ENCODE measurements at places on chromosomes 4 and X. TPM values are rescaled to one million over a fixed set of nuclear protein-coding genes. Genes with fewer than 3 reads are reported as not detected.

TLR3 gene
- polyA plus RNA-seq, result 2.9 TPM

DNA sequence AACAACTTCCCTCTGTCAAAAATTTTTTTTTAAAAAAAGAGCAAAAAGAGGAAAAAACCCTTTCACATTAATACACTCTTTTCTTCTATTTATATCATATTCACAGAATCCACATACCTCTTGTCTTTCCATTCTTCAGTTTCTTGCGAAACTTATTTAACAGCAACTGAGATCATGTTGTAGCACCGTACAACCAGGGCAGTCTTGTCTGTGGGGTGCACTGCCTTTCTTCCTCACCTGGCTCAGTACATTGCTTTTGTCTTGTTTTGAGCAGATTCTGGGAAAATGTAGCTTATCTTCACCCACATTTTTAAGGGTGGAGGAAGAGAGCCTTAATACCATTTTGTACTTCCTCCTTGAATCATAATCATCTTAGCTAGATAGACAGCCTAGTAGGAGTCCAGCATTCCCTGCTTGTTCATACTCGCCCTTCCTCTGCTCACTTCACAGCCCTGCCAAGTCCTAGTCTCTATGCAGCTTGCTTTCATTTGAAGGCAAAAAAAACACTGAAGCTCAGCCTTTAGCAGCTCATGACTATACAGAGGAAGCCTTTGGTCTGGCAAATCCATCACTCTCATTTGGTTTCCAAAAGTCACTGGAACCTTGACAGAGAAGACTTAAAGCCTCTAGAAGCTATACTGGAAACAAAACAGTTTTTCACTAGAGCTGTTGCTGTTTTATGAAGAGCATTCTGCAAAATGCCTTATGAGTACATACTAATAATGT, 140.6 kb upstream of the BANK1 start:
- no peaks in the 10 kb centered on the region for H3K27me3 ChIP-seq
- no peaks in the 10 kb centered on the region for H3K4me1 ChIP-seq
- no peak for DNase-seq
- H3K36me3 ChIP-seq, result no peaks in the 10 kb centered on the region
- no peak overlapping the region for H3K27ac ChIP-seq

COL25A1 gene
- polyA plus RNA-seq, result 2.5 TPM

DNA sequence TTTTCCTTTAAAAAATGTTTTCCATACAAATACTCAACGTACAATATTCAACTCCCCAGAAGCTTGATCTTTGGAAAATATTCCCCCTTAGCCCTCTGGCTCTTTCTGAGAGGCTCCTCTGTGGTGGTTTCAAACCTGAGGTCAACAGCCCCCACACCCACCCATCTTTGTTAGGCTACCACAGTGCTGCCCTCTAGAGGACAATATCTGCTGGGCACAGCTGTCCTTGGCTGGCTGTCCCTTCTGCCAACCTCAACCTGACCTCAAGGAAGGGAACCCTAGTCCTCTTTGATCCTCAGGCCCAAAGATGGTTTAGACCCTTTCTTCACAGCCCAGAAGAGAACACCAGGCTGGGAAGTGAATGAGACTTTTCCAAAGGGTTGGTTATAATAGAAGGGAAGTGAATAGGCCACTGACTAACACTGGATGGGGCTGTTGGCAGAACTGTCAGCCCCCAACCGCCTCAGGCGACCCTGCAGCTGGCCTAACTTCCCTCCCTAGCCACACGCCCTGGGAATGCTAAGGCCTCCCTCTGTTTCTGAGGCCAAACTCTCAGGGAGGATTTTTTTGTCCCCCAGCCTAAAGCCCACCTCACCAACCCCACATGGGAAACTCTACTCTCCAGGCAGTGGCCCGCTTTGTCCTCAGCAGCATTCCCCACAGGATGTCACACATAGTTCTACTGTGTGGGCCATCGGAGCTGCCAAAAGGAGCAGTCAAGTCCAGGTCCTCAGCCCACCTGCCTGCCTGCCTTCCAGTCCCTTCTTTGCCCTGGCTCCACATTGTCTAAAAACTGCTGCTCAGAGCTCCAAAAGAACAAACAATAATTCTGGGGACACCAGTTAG, 34.3 kb downstream of the NYX start:
- DNase-seq, result no peak
- H3K27ac ChIP-seq, result peak overlapping the region; percentile 97
- no peak overlapping the region for H3K4me3 ChIP-seq
- H3K4me1 ChIP-seq, result peaks cover 21% of the 10 kb centered on the region
- no peaks in the 10 kb centered on the region for H3K36me3 ChIP-seq
- no peaks in the 10 kb centered on the region for H3K27me3 ChIP-seq

DNA sequence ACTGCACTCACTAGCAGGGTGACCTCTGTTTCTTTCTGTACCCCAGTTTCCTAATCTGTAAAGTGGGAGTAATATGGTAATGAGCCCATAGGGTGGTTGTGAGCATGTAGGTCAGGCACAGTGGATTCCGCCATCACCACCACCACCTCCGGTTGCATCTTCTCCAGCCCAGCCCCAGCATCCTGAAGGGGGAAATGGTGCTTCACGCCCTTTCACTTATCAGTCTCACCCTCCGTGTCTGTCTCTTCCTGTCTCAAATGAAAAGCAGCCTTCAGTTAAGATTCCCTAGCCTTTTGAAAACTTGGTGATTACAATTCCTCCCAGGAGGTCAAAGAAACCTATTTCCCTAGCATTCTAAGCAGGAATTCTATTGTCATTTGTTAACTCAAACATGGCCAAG, 16.9 kb upstream of the XPNPEP2 start:
- H3K4me1 ChIP-seq, result no peaks in the 10 kb centered on the region
- H3K4me3 ChIP-seq, result no peak overlapping the region
- no peak for DNase-seq
- H3K36me3 ChIP-seq, result no peaks in the 10 kb centered on the region

DNA sequence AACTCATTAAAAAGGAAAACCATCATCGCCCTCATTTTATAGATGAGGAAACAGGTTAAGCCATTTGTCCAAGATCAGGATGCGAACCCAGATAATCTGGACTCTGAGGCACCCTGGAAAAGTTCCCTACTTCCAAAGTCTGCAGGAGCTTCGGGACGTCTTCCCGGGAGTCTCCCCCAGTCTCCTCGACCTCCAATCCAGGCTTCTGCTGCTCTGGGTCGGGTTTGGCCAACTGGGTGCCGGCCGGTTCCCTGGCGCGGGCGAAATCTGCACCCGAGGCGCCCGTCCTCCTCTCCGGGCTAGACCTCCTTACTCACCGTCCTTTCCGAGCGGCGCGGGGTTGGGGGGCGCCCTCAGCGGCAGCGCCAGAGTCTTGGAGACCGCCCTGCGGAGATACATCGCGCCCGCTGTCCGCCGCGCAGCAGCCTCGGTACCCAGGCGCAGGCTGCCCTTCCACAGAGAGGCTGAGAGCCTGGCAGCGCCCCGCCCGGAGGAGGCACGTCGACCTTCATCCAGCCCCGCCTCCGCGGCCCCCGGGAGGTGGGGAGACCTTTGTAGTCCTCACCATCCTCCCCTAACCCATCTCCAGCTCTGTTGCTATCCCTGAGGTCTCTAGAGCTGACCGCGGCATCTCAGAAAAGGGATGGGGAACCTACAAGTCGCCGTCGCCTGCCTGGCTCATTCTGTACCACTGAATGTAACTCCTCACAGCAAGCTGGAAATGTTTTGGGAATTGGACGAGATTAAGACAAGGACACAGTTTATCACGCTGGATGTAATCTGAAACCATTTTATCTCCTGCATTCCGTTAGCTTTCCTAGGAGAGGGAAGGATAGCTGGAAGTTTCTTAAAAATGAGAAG, at the start of gene MGARP:
Gene MGARP, minus strand, starts transcription at position 466 of the 861 bp plus-strand sequence. Its CDS starts 67 bp downstream, at position 399.
- H3K27me3 ChIP-seq, result peaks cover 56% of the 10 kb centered on the region
- no peak within 1 kb of the TSS for H3K27ac ChIP-seq
- H3K36me3 ChIP-seq, result no peaks in the 10 kb centered on the region
- DNase-seq, result no peak
- peak within 1 kb of the TSS; percentile 18 for H3K4me3 ChIP-seq

S100G gene
- 18.2 TPM for polyA plus RNA-seq

DNA sequence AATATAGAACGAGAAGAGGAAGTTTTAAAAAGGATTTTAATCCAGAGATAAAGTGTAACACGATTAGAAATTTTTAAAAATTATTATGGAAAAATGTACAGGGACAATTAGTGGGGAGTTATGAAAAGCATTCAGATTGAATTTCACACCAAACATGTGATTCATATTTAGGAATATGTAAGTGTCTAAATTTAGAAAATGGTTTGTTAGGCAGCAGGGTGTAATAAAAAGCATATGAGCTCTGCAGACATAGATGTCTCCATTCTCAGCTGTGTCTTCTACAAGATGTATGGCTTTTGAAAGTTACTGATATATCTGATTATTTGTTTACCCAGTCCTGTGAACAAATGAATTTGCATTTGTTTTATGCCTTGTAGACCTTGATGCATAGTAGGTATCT, 638.9 kb upstream of the AGA start:
- no peak overlapping the region for H3K27ac ChIP-seq
- no peak overlapping the region for H3K4me3 ChIP-seq
- no peaks in the 10 kb centered on the region for H3K36me3 ChIP-seq
- DNase-seq, result no peak
- no peaks in the 10 kb centered on the region for H3K27me3 ChIP-seq
- H3K4me1 ChIP-seq, result no peaks in the 10 kb centered on the region

- DNase-seq, result no peak
- H3K27me3 ChIP-seq, result no peaks in the 10 kb centered on the region
- no peaks in the 10 kb centered on the region for H3K36me3 ChIP-seq
- H3K27ac ChIP-seq, result no peak overlapping the region
Measured at GRCh38 chr4:3369781-3370674, 71.7 kb upstream of the HGFAC start.

AKAP4 gene
- polyA plus RNA-seq, result 0.07 TPM

GRCh38 chr4:8913121-8913857, 41.6 kb upstream of the HMX1 start:
- no peaks in the 10 kb centered on the region for H3K36me3 ChIP-seq
- H3K27me3 ChIP-seq, result peaks cover 7% of the 10 kb centered on the region
- DNase-seq, result no peak
- H3K27ac ChIP-seq, result no peak overlapping the region
- H3K4me3 ChIP-seq, result no peak overlapping the region

DNA sequence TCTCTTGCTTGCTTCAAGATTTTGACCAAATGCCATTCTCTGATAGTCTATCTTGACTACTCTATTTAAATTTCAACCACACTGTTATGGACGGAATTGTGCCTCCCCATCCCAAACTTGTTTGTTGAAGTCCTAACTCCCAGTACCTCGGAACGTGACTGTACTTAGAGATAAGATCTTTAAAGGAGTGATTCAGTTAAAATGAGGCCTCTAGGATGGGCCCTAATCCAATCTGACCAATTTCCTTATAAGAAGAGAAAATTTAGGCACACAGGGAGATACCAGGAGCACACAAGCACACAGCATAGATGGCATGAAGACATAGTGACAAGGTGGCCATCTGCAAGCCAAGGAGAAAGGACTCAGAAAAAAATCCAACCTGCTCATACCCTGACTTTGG, 269.9 kb downstream of the KCNIP4 start:
- H3K27ac ChIP-seq, result no peak overlapping the region
- H3K27me3 ChIP-seq, result no peaks in the 10 kb centered on the region
- no peaks in the 10 kb centered on the region for H3K36me3 ChIP-seq
- H3K4me1 ChIP-seq, result no peaks in the 10 kb centered on the region
- DNase-seq, result no peak
- no peak overlapping the region for H3K4me3 ChIP-seq

GAB1 gene
- 69.2 TPM for polyA plus RNA-seq

GRCh38 chr4:99886146-99886545, 8.1 kb downstream of the LAMTOR3 start:
- H3K27ac ChIP-seq, result no peak overlapping the region
- H3K36me3 ChIP-seq, result peaks cover 24% of the 10 kb centered on the region
- no peak for DNase-seq
- H3K27me3 ChIP-seq, result no peaks in the 10 kb centered on the region
- H3K4me1 ChIP-seq, result no peaks in the 10 kb centered on the region

GRCh38 chrX:41671082-41671481, 17.7 kb upstream of the GPR34 start:
- no peaks in the 10 kb centered on the region for H3K4me1 ChIP-seq
- DNase-seq, result no peak
- H3K4me3 ChIP-seq, result no peak overlapping the region
- peaks cover 4% of the 10 kb centered on the region for H3K36me3 ChIP-seq
- H3K27ac ChIP-seq, result no peak overlapping the region

DNA sequence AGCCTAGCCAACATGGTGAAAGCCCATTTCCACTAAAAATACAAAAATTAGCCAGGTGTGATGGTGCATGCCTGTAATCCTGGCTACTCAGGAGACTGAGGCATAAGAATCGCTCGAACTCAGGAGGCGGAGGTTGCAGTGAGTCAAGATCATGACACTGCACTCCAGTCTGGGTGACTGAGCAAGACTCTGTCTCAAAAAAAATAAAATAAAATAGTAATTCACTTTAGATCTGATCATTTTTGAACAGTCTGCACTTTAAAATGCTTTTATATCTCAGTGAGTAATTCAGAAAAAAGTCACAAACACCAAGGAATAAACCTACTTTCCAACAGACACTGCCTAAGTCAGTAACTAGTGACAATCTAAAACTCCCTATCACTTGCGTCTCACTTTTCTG, 25.6 kb upstream of the CORIN start:
- no peaks in the 10 kb centered on the region for H3K27me3 ChIP-seq
- H3K4me1 ChIP-seq, result no peaks in the 10 kb centered on the region
- H3K27ac ChIP-seq, result no peak overlapping the region
- H3K4me3 ChIP-seq, result no peak overlapping the region

TLR6 gene
- polyA plus RNA-seq, result 1.6 TPM

HSPA4L gene
- 2.1 TPM for polyA plus RNA-seq

CSAG3 gene
- polyA plus RNA-seq, result not detected

GRCh38 chr4:184392748-184393559, 81.4 kb downstream of the IRF2 start:
- H3K4me3 ChIP-seq, result no peak overlapping the region
- no peaks in the 10 kb centered on the region for H3K27me3 ChIP-seq
- no peak for DNase-seq
- H3K4me1 ChIP-seq, result peaks cover 5% of the 10 kb centered on the region
- H3K36me3 ChIP-seq, result peaks cover 91% of the 10 kb centered on the region
- no peak overlapping the region for H3K27ac ChIP-seq

MAGEB2 gene
- not detected for polyA plus RNA-seq

F11 gene
- polyA plus RNA-seq, result 1.1 TPM

- no peaks in the 10 kb centered on the region for H3K4me1 ChIP-seq
- peaks cover 3% of the 10 kb centered on the region for H3K36me3 ChIP-seq
- H3K4me3 ChIP-seq, result no peak overlapping the region
- no peak for DNase-seq
- H3K27me3 ChIP-seq, result peaks cover 9% of the 10 kb centered on the region
- no peak overlapping the region for H3K27ac ChIP-seq
Measured at GRCh38 chr4:137534516-137534915, 2.2 kb upstream of the PCDH18 start.

- DNase-seq, result no peak
- H3K36me3 ChIP-seq, result no peaks in the 10 kb centered on the region
- no peaks in the 10 kb centered on the region for H3K27me3 ChIP-seq
- no peaks in the 10 kb centered on the region for H3K4me1 ChIP-seq
- no peak overlapping the region for H3K4me3 ChIP-seq
Measured at GRCh38 chr4:159925770-159926169, 822.9 kb downstream of the RAPGEF2 start.

- H3K4me1 ChIP-seq, result no peaks in the 10 kb centered on the region
- H3K27me3 ChIP-seq, result no peaks in the 10 kb centered on the region
- no peak for DNase-seq
- no peak overlapping the region for H3K4me3 ChIP-seq
- H3K27ac ChIP-seq, result no peak overlapping the region
Measured at GRCh38 chr4:152028131-152028530, 267.3 kb upstream of the GATB start.

Data from large intestine (tissue), 12 donors.